Daoy (cell line): ENCODE measurements at places on chromosomes 5 and 9. TPM values are rescaled to one million over a fixed set of nuclear protein-coding genes. Genes with fewer than 3 reads are reported as not detected.

The SHISAL2B gene
- not detected in 2 replicates for total RNA-seq

The IFNA13 gene
- total RNA-seq = not detected in 2 replicates

The ALDH1A1 gene
- total RNA-seq = not detected in 2 replicates

DNA sequence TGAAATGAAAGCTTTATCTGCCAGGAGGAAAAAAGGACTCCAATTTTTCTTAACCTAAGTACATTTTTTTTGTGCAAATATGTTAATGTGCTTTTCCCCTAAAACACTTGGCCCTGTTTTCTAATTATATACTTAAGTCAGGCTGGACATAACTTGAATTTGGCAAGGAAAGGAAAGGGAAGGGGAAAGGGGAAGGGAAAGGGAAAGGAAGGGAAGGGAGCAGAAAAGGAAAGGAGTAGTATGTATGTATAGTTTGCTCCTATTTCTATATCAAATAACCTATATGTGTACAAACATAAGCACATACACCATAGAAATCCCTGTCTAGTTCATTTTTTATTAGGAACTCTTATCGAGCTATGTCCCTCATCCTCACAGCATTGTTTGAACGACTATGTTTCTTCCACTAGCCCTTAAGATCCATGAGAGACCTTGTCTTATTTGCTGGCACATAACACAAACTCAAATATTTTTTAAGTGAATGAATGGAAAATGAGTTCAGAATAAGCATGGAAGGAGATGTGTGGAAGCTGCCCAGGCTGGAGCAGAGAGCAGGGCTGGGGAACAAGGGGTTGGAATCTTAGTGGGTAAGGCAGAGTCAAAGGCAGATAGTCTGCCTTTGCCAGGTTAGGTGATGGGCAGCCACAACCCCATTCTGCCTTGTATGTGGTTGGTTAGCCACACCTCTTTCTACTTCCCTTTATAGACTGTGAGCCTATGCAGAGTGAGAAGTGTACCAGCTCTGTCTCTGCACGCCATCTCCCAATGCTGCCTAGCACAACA is 70.0 kb downstream of the KLHL3 start:
- peak; percentile 17 for DNase-seq

The DNAJC18 gene
- total RNA-seq = 5.6 and 11.8 TPM in 2 replicates

DNA sequence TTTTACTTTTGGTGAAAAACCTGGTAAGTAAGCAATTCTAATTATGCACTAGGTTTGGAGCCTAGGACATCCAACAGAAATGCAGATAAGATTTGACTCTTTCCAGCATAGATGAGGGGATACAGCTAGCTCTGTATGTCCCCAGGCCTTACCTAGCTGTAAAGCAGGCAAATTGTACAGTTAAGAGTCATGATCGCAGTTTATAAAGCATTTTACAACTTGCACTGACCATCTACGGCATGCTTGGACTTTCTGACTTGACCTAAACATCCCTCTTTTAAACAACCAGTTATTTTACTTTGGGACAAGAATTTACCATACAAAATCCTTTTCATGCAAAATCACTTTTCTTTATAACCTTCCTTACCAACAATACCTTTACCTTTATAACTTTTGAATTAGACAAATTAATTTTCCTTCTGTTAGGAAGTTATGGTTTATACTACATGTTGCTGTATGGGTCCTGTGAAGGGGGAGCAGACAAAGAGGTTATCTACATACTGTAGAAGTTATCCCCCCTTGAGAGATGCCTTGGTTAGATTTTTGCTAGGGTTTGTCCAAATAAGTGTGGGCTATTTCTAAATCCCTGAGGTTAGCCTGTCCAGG is 36.8 kb downstream of the FGD3 start:
- no peak for DNase-seq

DNA sequence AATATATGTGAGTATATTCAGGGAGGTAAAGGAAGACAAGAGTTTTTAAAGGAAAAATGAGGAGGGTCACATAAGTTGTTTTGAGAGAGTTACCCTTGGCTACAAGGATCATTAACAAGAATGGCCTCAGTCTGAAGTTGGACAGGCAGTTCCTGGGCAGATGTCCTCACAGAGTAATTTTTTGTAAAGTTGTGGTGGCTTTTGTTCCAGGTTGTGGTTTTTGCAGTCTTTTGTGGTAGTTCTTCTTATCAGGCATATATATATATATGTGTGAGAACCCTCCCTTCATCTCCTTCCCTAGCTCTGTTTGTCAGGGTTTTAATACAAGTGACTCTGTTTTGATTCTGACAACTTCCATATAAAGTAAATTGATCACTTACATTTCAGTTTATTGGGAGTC is 60.0 kb downstream of the CSNK1G3 start:
- DNase-seq = no peak

The MYOZ3 gene
- total RNA-seq = 0.09 TPM in 1 of 2 replicates, not detected in the other
